ENCODE measurements at places on chromosomes 2 and 18.

GRCh38 chr2:19203866-19204265, 154.6 kb downstream of the OSR1 start:
- DNase-seq, result no peak

DNA sequence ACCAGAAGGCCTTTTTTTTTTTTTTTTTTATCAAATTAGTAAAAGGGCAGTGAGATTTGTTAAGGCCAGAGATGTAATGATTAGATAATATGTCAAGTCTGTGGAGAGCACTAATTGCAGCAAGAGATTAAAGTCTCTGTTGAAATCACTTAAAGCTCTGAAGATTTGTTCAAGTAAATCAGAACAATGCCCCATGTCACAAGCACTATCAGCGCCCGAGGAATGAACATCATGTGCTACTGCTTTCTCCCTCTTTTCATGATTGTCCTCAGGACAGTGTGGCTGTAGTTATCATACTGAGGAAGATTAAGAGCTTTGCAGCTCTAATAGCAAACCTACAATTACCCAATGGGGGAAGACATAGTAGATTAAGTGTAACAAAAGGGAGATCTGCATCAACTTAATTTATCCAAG, 71.1 kb downstream of the TDRD15 start:
- no peak for DNase-seq

- no peak for DNase-seq
Measured at GRCh38 chr2:61737841-61738240, 116.0 kb downstream of the FAM161A start.

DNA sequence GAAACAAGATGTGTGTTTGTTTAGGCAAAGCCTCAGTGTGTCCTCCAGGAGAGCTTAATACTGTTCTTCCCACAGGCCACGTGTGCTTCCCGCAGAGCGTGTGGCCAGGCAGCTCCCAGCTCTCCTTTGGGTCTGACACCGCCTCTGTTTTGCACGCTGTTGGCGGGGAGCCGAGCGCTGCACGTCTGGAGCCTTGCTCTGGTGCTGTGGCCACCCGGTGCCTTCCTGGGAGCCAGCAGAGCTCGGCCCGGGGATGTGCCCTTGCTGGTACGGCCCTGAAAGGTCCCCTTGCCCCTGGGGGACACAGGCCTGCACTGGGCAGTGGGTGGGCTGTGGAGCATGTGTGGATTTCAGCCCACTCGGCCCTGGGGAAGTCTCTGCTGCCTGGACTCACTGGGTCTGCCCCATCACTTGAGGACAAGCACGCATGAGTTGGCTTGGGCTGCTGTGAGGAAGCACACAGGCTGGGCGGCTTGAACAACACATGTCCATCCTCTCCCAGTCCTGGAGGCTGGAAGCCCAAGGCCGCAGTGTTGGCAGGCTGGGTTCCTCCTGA, 160.7 kb upstream of the HDAC4 start:
- no peak for DNase-seq

- DNase-seq, result no peak
Measured at GRCh38 chr2:40220177-40220925, 231.5 kb downstream of the SLC8A1 start.

GRCh38 chr2:204019572-204020501, 83.3 kb downstream of the ICOS start:
- no peak for DNase-seq

- DNase-seq, result no peak
Measured at GRCh38 chr2:204869132-204869823, 324.0 kb downstream of the PARD3B start.

DNA sequence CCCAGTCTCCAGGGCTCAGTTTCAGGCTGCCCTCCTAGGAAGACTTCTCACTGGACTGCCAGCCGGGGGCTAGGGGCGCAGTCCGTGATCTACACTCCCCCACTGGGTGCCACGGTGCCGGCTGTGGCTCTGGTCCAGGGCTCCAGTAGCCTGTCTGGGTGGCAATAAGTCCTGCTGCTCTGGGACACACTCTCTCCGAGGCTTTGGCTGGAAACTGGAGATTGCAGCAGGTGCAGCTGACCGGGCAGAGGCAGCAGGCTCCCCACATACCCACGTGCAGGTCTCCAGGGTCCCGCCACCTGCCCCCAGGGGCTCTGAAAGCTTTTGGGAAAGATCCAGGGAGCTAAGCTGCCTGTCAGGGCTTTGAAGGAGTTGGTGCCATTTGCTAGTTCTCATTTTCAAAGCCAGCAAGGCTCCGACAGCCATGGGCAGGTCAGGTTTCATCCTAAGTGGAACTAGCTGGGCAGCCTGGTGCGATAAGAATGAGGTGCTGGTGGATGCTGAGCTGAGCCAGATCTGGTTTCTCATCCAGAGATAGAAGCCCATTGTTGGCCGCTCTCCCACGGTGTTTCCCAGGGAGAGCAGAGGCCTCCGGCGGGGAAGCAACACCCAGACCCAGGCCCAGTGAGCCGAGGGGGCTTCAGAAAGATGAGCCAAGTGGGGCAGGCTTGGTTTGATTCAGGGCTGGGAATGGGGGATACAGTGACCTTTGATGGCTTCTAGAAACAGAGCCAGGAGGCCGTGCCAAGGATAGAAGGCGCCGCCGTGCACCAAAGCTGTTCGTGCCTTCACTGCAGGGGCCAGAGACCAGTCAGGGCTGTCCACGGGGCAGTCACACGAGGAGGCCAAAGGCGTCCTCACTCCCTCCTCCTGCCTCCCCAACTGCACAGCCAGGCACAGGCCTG, 141.7 kb upstream of the GPC1 start:
- DNase-seq, result no peak

- DNase-seq, result no peak
Measured at GRCh38 chr2:138034536-138034935, 70.3 kb downstream of the HNMT start.

DNA sequence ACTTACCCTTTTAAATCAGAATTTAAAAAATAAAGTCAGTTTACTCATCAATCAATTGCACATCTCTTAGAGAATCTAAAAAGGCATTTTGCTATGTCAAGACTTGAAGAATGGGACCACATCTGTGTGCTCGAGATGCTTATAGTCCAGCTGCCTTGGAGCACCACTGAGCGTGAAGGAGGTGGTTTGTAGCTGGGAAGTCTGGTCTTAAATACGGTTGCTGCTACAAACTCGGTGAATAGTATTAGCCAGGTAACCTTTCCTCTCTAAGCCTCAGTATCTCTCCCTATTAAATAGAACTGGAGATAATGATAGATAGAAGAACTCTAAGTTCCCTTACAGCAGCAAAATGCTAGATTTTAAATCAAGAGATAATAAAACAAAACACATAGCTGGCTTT, 289.7 kb downstream of the TRIB2 start:
- DNase-seq, result no peak

GRCh38 chr2:55232863-55233657, 572 bp downstream of the RPS27A start:
- DNase-seq, result no peak

DNA sequence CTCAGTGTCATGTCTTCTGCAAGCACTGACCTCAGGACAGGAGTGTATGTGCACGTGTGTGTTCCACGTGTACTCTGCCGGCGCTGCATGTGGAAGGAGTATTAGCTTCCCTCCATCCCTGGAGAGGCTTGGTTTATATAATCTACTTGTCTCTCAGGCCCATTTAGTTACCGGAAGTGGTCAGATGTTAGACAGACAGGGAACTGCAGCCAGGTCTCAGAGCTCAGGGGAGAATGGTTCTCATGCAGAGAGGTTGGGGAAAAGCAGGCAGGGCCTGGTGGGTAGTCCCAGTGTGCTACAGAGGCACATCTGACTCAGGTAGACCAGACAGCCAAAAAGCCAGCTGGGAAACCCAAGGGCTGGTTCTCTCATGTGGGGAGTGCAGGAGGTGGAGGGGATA, 167.9 kb downstream of the CTIF start:
- DNase-seq, result no peak

- no peak for DNase-seq
Measured at GRCh38 chr18:22221350-22221749, 52.0 kb downstream of the GATA6 start.

GRCh38 chr2:233686928-233687327, 5.2 kb downstream of the UGT1A7 start:
- no peak for DNase-seq

DNA sequence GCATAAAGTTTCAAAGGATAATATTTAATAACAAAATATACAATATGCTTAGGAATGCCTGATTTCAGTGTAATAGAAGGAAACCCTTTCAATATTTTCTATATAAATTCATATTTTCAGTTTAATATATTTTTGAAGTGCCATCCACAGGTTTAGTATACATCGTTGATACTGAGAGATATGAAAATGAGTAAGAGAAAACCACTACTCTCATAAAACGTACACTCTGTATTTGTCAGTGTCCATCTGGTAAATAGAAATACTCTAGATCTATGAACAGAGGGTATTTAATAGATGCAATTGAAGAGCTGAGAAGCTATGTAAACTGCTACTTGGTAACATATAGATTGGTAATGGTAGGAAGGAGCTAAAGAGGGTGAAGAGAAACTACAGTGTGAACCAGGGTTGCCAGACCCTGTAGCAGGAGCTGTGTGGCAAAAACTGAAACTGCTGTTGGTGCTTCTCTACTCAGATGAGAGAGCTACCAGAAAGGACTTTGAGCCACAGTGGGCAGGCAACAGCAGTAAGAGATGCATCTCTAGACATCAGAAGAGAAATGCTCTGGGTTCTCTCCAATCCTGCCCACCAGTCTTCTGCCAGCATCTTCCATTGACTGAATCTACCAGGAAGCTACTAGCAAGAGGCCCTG, 187.4 kb downstream of the CCDC102B start:
- DNase-seq, result no peak

DNA sequence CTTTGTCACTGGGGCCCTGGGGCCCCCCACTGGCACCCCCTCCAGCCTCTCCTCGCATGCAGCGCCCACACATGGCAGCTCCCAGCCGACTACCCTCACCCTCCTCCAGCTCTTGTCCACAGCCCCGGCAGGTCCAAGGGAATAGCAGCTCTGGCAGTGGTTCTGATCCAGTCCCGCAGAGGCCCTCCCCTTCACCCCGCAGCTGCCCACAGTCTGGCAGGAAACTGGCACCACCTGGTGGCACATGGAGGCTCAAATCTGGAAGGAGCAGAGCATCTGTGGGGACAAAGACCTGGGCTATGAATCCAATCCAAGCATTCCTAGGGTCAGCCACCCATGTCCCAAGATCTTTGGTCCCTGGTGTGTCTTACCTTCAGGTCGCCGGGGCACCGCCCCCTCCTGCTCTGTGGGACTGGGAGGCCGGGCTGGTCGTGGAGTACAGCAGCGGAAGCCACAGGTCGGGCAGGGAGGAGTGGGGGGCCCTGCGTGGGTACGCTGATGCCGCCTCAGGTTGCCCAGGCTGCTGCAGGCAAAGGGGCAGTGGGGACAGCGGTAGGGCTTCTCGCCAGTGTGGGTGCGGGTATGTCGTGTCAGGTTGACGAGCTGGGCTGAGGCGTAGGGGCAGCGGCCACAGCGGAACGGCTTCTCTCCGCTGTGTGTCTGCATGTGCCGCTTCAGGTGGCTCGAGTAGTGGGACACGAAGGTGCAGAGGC, 2.3 kb downstream of the ZNF513 start:
- no peak for DNase-seq

DNA sequence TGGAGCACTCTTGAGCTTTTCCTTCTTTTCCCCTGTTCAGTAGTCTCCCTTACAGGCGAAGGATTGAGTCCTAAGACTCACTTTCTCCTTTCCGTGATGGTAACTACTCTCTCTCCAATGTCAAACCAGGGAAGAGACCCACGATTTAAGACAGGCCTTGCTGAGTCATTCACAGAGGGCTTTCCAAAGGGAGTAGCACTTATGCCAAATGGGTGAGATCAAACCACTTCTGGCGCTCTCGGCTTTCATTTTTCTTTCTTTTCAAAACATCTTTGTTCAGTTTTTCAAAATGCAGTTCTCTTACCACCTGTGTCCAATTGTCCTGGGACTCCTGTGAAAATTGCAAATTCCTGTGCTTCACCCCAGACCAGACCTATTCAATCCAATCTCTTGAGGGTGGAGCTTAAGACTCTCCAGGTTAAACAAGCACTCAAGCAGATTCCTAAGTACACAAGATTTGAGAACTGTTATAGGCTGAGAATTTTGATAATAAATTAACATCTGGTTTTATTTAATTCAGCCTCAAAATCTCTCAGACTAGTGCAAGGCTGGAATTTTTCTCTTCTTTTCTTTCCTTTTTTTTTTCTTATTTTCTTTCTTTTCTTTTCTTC, 14.4 kb upstream of the MRPL19 start:
- no peak for DNase-seq

DNA sequence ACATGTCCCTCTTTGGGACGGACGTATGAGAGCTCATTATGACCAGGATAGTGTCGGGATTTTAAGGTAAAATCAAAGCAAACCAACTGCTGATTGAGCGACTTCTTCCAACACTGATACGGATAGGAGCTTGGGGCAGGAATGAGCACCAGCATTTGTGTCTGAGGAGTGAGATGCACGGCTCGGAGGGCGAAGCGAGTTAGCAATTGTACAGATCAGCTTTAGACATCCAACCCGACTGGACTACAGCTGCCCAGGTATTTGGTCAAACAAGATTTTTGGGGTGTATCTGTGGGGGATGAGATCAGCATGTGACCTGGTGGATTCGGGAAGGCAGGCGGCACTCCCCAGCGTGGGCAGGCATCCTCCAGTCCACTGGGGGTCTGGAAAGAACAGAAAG, 76.1 kb downstream of the NDUFA10 start:
- no peak for DNase-seq

DNA sequence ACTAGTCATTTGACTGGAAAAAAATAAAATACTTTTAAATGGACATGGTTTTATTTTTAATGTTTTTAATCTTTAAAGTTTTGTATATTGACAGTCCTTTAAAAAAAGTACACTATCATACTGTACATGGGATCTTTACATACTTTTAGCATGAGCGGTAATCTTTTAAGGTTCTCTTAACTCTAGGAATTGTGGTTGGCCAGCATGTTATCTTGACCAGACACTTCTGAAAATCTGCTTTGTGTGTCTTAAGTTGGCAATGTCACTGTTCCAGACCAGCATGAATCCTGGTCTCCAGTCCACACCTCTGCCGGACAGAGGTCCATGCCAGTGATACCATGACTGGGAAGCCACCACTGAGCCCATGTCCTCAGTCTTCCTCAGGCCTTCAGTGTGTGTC, 17.7 kb downstream of the ITGB1BP1 start:
- DNase-seq, result no peak

GRCh38 chr2:241150660-241151530, 628 bp downstream of the PPP1R7 start:
- no peak for DNase-seq

DNA sequence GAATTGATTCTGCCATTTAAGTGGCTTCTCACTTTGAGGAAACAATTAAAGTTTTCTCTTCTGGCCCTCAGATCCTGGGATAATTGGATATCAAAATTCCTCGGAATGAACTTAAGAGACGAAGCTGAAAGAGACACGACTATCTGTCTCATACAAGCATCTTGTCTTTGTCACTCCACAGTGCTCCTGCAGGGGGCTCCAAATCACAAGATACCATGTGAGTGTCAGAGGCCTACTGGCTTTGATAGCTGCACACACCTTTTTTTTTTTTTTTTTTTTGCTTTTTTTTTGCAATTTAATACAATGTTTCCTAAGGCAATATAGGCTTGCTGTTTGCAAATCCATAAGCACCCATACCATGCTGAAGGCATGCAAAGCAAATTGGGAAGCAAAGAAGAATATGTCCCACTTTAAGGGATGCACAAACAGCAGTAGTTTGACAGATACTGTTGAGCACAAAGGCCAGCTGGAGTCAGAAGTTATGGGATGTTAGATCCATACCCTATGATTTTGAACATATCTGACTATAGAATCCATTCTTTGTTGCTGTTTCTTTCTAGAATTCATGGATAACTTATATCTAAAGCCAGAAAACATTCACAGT, 109.0 kb upstream of the CBLN2 start:
- DNase-seq, result no peak
